ENCODE measurements at places on chromosomes 1 and 21.

- DNase-seq: peak; percentile 46
These were observed 31.9 kb downstream of the SETD4 start for GRCh38 chr21:36028127-36029069.

DNA sequence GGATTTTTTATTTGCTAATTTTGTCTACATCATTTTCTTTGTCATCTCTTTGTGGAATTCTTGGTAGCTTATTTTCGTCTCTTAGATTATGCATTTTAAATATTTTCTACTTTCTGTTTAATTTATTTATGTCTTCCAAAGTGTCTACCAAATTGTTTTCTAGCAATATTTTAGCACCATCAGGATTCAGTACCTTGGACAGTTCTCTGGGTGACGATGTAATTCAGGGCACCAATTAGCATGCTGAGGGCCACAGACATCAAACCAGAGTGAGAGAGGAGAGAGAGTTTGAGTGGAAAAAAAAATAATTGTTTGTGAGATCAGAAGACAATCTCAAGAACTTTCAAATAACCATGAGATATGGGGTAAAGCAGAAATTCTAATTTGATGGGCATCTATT is 169.8 kb upstream of the CXADR start:
- DNase-seq: no peak

- DNase-seq: no peak
These were observed 19.1 kb upstream of the NCF2 start for GRCh38 chr1:183609313-183609712.

DNA sequence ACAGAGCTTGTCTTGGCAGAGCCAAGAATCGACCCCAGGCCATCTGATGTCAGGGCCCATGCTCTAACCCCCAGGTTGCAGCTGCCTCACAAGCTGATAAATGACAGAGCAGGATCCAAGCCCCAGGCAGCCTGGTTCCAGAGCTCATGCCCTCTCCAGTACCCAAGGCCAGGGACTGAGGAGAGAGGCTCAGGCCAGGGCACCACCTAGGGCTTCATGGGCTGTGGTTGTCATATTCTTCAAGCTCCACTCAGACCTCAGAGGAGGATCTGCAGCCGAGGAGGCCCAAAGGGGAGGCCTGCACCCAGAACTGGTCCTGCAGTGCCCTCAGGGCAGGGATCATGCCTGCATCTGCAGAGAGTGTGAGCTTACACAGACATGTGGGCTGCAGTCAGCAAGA is 301.1 kb downstream of the MATN1 start:
- DNase-seq: no peak

DNA sequence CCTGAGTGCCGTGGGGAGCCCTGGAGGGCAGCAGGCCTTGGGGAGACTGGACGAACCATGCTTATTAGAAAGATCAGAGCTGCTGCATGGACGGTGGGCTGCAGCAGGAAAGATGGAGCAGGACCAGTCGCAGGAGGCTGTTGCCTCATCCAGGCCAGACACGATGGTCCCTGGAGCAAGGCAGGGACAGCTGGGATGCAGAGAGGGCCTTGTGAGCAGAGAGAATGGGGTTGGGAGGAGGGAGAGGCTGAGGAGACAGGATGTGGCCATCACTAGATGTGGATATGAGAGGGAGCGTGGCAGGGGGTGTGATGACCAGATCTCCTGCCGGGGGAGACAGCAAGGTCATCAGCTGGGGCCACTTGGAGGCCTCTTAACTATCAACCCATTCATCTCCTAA is 727.6 kb downstream of the PTPRU start:
- DNase-seq: no peak

- DNase-seq: no peak
These were observed 123.6 kb upstream of the RUNX3 start for GRCh38 chr1:25053576-25054250.

GRCh38 chr1:180519846-180520245 is 17.5 kb upstream of the ACBD6 start:
- DNase-seq: no peak

DNA sequence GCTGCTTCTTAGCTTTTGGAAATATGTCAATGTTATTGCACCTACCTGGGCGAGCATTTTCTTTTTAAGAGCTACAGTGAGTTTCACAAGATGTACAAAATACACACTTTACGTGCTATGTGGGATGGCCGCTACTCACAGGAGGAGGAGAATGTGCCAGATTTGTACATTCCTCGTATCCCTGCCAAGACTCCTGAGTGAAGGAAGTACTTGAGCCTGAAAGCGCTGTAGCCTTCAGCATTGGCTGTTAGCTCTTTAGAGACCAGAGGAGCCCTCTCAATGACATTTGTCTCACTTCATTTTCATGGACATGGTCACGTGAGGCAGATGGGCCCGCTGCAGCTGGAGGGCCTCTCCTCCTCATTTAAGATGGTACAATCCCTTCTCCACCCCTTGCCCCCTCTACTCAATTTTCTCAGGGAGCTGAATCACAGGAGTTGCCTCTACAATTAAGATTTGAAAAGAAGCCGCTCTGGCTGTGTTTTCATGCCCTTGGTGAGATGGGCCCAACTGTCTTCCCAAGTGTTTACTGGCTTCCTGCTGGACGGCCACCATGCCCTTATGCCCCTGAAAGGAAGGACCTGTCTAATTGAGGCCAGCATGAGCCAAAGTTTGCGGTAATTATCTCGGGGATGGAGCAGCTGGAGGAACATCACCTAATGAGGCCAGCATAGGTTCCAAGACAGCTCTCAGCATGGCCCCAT is 442.6 kb downstream of the PRDM2 start:
- DNase-seq: no peak

Data from stimulated activated CD8-positive, alpha-beta memory T cell treated with anti-CD3 and anti-CD28 coated beads, Interleukin-4, amount 100 ng/mL, for 1 hour (primary cell).